SJSA1 (cell line): ENCODE measurements at places on chromosomes 3 and 15.

- DNase-seq, result peak; percentile 92
Observed at GRCh38 chr3:8741581-8742261, 8.1 kb downstream of the CAV3 start.

- DNase-seq, result no peak
Observed at GRCh38 chr3:14505803-14506500, 34.2 kb downstream of the GRIP2 start.

GRCh38 chr3:49670940-49671290 lies 3.2 kb upstream of the APEH start:
- DNase-seq, result no peak

- DNase-seq, result peak; percentile 11
Observed at GRCh38 chr3:85576091-85576690, 617.4 kb downstream of the CADM2 start.

GRCh38 chr15:47756872-47757271 lies 39.6 kb downstream of the SEMA6D start:
- DNase-seq, result peak; percentile 37

DNA sequence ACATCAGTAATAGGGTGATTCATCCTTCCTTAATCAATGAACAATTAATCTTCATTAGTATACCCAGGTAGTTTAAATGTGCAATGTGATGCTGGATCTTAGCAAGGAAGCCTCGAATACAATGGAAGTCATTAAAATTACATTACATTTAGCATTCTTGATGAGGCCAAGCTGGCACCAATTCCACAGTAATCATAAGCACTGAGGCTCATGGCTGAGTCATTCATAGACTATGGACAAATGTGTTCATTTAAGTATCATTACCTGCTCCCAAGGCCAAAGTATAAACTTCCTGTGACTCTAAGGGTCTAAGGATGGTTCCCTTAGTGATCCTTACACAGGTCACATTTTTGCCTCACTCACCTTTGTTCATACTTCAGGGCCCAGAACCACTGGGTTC lies 266.4 kb upstream of the CDIN1 start:
- no peak for DNase-seq

DNA sequence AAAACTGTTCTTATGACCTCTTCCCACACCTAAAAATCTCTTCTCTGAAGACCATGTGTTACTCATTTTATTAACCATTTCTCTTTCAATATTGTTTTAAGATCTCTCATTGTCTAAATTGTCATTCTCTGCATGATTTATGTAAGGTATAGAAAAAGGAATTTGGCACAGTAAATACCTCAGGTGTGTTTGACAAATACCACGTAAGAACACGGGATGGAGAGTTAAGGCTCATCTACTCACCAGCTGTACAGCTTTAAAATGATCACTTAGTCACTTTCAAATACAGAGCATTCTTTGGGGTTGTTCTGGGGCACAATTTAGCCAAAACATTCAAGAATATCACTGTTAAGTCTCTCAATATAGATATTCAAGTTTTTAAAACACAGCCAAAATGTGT lies 627.1 kb downstream of the MCTP2 start:
- no peak for DNase-seq

DNA sequence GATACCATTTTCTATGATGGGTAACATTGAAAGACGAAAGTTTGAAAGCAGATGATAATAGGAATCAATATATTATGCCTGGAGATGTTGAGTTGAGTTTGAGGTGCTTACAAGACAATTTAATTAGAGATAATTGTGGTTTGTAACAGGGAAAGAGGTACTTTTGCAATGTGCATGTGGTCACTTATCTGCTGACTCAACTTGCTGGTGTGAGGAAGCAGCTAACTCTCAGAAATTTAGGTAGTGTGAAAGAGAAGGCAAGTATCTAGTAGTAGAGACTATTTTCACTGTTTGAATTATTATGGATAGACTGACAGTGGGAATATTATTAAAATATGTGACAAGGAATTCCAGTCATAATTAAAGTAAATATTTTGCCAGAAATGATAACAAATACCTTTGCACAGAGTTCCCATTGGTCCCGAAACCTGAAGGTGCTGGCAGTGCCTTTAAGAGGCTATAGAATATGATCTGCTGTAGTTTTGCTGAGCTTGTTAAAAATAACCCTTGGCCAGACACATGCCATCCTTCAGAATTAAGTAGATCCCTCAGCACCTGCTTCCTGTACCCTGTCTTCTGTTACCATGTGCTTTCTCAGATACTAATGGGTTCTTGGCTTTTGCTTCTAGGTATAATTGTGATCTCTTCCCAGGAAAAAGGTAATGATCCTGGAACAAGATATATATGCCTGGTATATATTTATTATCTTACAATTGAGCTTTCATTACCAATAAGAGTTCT lies 315.9 kb downstream of the BCHE start:
- DNase-seq, result no peak

DNA sequence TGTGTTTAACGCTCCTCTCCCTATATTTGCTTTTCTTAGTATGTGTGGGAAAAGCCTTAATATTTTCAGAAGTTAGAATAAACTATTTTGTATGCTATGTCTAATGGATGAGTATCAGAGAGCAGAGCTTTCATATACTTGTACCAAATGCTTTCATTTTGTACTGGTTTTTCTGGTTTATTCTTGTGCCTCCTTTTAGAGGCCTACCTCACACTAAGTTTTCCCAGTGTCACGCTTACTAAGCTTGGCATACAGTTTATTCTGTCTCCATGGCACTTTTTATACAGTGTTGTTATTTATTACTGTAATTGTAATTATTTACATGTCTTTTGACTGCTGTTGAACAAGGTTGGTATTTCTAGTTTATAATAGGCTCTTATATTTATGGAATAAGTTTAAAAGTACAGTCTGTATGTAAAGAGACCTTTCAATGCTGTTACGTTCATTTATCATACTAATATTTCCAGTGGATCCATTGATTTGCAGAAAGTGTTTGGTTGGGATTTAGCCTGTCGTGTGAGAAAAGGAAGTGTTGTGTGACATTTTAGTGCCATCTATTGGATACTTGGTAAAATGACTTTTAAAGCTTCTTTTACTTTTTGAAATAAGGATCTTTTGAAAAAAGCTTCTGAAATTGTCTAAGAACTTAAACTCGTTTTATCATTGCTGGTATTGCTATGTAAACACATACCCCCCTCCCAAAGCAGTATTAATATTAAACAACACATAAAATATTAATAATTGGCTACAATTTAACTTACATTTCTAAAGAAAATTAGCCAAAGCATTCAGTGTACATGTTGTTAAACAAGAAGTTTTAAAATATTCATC lies 5.2 kb upstream of the EBLN2 start:
- DNase-seq, result no peak

- no peak for DNase-seq
Observed at GRCh38 chr3:157279237-157279636, 119.3 kb upstream of the CCNL1 start.

DNA sequence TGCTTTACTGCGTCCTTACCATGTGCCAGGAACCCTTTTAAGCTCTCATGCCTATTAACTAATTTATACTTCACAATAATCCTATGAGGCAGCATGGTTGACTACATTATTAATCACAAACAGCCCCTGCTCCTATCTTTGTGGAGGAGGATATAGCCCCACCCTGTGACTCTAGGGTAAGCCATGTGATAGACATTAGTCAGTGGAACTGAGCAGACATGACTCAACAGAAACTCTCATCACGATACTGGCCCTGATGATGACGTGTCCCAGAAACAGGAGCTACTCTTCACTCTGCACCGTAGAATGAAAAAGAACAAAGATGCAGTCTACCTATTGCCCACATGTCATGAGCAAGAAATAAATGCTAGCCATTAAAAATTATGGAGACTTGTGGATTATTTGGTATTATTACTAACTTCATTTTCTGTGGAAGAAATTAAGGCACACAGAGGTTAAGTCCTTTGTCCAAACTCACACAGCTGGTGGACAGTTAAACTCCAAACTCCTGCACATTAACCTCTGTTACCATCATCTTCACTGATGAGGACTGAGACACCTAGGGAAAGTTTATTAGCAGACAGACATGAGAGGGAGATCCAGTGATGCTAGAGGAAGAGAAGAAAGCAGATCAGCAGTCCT lies 51.2 kb downstream of the CFAP20DC start:
- peak; percentile 31 for DNase-seq

- no peak for DNase-seq
Observed at GRCh38 chr3:196357905-196358304, 19.7 kb upstream of the TM4SF19 start.

- no peak for DNase-seq
Observed at GRCh38 chr3:112894258-112894657, 47.6 kb upstream of the CD200R1L start.

DNA sequence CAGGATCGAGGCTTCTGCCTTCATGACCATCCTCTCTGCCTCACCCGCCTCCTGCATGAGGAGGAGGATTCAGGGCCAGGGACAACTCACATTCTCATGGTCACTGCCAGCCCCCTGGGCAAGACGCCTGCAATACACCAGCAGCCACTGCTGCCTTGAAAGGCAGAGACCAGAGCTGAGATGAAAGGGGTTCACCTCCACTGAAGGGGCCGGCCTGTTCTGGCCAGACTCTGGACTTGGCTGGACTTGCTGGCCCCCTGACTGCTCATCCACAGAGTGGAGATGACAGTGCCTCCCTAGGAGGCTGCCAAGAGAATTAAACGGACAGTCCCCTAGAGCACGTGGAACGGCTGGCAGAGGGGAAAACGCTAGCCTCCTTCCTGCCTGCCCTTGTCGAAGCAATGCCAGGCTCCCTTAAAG lies 35.2 kb downstream of the MGLL start:
- DNase-seq, result no peak

DNA sequence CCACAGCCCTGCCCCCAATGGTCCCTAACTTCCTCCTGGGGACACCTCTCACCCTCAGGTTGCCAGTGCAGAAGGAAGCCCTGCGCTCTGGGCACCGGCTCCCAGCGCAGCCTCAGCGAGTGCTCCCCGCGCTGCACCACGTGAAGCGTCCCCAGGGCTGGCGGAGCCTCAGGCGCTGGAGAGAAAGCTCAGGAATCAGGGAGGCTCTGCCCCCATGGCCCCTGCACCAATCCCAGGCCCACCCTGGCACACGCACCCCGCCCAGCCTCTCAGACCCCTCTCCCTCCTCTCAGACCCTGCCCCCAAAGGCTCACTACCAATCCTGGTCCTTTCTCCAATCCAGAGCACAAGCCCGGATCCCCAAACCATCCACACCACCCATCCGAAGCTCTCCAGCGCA lies 6.9 kb downstream of the COL7A1 start:
- DNase-seq, result no peak

GRCh38 chr15:82862886-82863285 lies 53.5 kb downstream of the WHAMM start:
- no peak for DNase-seq

DNA sequence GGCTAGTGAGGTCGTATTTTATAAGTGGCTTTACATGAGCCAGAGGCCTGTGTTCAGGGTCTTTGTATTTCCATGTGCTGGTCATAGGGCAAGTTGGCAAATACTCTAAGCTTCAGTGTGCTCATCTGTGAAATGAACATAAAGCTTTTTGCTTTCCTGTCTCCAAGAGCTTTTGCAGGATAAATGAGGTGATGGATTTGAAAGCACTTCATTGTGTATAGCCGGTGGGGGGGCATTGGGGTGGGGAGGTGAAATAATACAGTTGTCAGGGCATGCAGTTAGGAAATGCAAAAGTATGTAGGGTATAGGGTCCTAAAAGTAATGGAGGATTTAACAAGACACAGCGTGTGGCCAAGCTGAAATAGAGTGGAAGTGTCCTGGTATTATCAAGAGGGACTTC lies 67.7 kb downstream of the ARNT2 start:
- DNase-seq, result no peak

DNA sequence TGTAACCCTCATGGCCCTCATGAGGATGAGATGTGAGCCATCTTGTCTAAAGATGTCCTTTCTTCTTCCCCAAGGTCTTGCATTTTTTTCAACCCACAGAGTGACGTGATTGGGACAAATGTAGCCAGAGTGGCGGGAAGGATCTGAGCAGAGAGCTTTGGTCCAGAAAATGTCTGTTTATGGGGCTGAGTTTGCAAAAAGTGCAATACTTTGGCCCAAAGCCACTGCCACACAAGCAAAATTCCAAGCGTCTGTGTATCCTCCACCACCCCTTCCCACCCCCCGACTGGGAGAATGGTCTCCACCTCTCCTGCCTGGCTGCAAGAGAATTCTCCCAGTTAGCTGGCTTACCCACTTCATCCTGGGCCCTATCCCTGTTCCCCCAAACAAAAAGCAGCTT lies 246.9 kb upstream of the LRIG1 start:
- DNase-seq, result no peak

- no peak for DNase-seq
Observed at GRCh38 chr3:146772211-146772743, 167.1 kb upstream of the PLSCR5 start.

DNA sequence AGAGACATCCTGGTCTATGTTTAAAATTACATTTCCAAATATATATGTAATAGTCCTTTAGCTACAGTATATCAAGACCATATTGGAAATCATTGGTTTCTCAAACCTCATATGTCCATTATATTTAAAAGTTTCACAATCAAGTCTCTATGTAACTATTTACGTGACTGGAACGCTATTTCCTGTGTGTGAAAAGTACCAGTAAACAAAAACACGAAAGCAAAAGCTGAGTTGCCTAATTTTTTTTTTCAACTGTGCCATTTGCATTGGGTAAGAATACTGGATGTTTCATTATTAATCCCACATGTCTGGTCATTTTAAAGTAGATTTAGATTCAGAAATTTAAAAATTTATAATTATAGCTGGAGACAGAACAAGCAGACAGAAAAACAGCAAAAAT lies 381.4 kb downstream of the TBC1D5 start:
- no peak for DNase-seq

- DNase-seq, result no peak
Observed at GRCh38 chr15:25863968-25864580, 947 bp upstream of the ATP10A start.

- no peak for DNase-seq
Observed at GRCh38 chr3:126865736-126866135, 117.2 kb upstream of the PLXNA1 start.

DNA sequence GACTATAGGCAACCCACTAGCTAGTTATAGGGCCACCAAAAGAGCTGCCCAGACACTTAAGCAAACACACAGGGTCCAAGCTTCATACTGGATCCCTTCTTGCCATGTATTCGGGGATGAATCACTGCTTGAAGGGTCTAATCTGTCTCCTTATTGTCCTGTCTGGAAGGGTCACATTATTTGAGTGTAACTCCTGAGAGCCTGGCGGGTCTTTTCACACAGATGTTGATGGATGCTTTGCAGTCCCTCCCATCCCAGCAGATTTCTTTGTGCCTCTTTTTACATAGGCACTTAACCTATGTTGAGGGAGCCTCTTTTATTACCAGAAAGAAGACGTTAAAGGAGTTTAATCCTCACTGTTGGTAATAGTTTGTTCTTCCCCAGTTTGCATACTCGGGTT lies 56.6 kb downstream of the BBX start:
- no peak for DNase-seq
